Activated B cell treated with CpG ODN at 0.5 μM for 24 hours (primary cell): ENCODE measurements at places on chromosomes 5 and 9.

DNA sequence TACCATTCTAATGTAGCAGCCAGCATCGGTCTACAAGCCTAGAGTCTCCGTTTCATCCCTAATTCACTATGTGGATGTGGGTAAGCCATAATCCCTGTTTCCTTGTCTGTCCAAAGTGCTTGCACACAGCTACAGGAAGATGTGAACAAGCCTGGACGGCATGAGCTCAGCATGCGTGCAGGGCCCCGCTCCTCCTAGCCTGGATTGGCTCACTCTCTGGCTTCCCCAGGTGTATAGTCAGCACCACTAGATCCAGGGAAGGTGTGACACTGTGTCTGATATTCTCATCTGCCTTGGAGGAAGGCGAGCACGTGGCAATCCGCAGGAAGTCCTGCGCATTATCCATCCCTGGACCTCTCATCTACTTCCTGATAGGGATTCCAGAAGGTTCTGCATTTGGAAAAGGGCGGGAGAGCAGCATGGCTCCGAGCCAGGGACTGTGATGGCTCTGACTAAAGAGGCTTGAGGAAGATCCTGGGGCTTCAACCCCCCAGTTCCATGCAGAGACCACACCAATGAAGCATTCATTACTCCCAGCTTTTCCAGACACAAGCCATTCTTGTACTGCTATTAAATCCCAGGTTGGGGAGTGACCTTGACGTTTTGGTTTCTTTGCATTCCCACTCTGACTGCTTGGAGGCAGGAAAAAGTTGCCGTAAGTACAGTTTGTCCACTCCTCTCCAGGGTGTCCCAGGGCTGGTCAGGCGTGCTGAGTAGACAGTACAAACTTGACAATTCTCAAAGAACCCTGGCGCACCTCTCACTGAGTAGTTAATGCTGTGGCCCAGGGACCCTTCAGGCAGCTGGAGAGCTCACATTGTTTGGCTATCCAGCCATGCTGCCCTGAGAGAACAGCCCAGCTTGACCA lies 65.6 kb downstream of the PSD2 start:
- DNase-seq: no peak
- H3K27me3 ChIP-seq: peaks cover 7% of the 10 kb centered on the region
- H3K36me3 ChIP-seq: no peaks in the 10 kb centered on the region
- no peak overlapping the region for H3K27ac ChIP-seq
- H3K4me3 ChIP-seq: no peak overlapping the region
- peaks cover 5% of the 10 kb centered on the region for H3K4me1 ChIP-seq

DNA sequence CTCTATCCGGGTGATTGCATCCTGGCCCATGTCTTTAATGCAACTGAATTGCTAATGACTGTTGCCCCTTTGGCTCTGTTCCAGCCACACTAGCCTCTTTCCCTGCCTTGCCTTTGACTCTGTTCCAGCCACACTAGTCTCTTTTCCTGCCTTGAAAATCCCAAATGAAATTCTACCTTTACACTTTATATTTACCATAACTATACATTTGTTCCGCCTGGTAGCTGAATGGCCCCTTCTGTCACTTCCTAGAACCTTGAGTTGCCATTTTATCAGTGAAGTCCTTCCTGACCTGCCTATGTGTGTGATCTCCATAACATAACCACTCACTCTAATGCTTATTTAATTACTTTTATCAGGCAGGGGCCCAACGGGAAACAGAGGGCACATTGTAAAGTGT lies 1120.4 kb upstream of the WWC1 start:
- H3K4me1 ChIP-seq: no peaks in the 10 kb centered on the region
- no peaks in the 10 kb centered on the region for H3K27me3 ChIP-seq
- DNase-seq: no peak

- peak within 1 kb of the TSS; percentile 90 for H3K27ac ChIP-seq
- H3K27me3 ChIP-seq: no peaks in the 10 kb centered on the region
- peaks cover 16% of the 10 kb centered on the region for H3K36me3 ChIP-seq
Observed at GRCh38 chr9:134135343-134136117, at the start of gene WDR5. WDR5 (plus strand) TSS chr9:134136082; CDS start chr9:134139878, 3,796 bp downstream.

DNA sequence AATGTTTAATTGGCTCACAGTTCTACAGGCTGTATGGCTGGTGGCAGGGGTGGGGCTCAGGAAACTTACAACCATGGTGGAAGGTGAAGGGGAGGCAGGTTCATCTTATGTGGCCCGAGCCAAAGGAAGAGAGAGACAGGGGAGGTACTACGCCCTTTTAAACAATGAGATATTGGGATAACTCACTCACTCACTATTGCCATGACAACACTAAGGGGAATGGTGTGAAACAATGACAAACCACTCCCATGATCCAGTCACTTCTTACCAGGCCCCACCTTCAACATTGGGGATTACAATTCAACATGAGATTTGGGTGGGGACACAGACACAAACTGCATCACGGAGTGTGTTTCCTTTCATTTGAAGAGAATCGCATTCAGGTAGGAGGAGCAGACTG lies 220.9 kb downstream of the GADD45G start:
- H3K4me3 ChIP-seq: no peak overlapping the region
- H3K36me3 ChIP-seq: no peaks in the 10 kb centered on the region
- H3K27me3 ChIP-seq: no peaks in the 10 kb centered on the region
- peak overlapping the region; percentile 8 for H3K27ac ChIP-seq
